ENCODE measurements at places on chromosomes 12 and 14. TPM values are rescaled to one million over a fixed set of nuclear protein-coding genes. Genes with fewer than 3 reads are reported as not detected.

The CARMIL3 gene
- not detected for total RNA-seq

The SH2B3 gene
- 53.0 TPM for total RNA-seq

The GDF3 gene
- not detected for total RNA-seq

The TMEM30B gene
- not detected for total RNA-seq

The FRMD6 gene
- total RNA-seq = 652 TPM

The TDP1 gene
- total RNA-seq = 22.7 TPM

The GOLGA3 gene
- 108 TPM for total RNA-seq

The SLC48A1 gene
- total RNA-seq = 23.1 TPM

The PPTC7 gene
- 10.5 TPM for total RNA-seq

The GPR137C gene
- total RNA-seq = 0.54 TPM

The TAS2R30 gene
- 0.19 TPM for total RNA-seq

The KRT74 gene
- total RNA-seq = not detected

The FICD gene
- 10.2 TPM for total RNA-seq

The ISCA2 gene
- total RNA-seq = 27.7 TPM

The GPR68 gene
- total RNA-seq = 0.86 TPM

The GABARAPL1 gene
- total RNA-seq = 159 TPM

The IL22 gene
- not detected for total RNA-seq
